HAP-1 (cell line): ENCODE measurements at places on chromosomes 7 and 10.

DNA sequence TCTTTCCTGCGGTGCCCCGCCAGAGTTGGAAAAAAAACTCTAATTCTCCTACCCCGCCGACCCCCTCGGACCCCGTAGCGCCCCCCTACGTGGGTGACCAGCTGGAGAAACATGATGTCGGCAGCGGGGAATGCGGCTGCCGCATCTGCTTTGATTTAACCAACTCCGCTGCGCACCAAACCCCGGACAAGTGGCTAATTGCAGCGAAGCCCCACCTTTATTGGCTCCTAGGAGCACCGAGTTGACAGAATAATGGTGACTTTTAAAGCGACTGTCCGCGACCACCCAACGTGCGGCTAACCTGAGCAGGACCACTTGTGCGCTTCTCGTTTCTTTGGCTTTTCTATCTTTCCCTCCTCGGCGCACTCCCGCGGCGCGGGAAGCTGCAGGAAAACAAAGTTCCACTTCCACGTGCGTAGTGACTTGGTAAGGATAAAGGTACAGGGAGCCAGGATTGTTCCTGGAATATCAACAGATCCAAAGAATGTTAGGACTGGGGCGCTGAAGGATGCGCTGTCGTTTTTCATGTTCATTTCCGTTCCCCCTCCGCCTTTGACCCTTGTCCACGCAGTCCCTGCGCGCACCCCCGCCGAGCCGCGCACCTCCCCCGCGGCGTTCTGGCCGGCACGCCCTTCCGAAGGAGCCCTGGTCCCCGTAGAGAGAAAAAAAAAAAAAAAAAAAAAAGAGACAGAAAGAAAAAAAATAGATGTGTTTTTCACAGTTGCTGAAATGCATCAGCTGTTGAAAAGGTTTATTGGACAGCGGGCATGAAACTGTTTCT is 1.4 kb downstream of the WNT16 start:
- peak; percentile 24 for DNase-seq

- no peak for DNase-seq
Observed at GRCh38 chr7:112201411-112201810, 4.8 kb downstream of the DOCK4 start.

DNA sequence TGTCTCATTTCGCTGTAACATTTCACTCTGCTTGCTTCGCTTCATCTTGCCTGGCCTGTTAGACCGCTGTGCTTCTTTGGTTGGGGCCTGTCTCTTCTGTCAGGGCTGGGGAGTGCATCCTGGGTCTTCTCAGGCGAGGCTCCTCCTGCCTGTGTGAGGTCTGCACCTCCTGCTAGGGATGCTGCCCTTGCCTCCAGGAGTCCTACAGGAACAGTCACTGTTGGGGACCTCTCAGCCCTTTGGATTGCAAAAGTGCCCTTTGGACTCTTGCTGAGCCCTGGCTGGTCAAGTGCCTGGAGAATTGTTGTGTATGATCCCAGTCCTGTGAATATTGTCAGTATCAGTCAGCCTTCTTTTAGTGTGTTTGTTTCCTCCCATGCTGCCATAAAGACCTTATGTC is 84.1 kb downstream of the MDFIC start:
- no peak for DNase-seq

DNA sequence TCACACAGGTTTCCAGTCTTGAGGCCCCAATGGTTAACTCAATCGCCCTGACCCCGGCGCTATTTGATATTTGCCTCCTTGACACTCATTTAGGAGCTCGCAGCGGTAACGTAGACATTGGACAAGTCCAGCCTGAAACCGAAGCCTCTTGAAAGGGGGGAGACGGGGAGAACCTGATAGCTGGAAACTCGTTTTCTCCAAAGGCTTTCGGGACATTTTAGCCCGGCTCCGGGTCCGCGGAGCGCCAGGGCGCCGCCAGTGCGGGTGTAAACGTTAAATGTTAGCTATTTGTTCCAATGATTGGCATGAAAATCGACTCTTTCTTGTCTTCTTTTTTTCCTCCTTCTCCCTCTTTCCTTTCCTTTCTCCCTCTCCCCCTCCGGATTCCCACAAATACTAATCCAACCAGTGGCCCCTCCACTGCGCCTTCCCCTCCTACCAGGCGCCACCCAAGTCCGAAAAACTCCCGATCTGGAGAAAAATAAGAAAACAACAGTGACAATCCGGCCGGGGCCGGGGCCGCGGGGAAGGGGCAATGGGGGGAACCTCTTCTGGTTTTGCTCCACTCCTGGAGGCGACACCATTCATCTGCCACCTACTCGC is 17.2 kb upstream of the GATA3 start:
- DNase-seq = no peak

DNA sequence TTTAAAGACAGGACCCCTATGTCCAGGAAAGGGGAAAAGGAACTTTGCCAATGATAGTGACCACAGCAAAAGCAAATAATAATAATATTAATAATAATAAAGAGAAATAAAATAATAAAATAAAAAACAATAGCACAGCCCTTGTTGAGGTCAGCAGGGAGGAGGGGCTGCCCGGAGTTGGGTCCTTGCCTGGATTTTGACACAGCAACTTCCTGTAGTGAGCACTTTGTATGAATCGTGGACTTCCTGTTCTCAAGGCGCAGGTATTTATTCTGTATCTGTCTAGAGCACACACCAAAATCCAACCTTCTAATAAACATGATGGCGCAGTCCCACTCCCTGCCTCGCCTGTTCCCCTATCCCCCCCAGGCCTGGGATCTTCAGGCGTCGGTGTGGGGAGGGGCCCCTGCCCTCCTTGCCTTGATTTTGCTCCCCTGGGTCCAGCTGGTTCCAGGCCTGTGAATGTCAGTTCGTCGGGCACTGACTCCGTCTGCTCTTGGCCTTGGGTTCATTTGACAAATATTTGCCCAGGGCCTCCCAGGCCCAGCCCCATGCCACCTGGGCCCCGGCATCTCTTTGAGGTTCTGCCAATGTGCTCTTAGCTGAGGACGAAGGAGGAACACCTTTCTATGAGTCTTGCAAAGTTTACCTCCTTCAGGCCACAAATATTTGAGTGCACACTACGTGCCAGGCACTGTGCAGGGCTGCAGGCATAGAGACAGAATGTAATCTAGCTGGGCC is 13.9 kb downstream of the TRIM8 start:
- no peak for DNase-seq

GRCh38 chr7:2283074-2283473 is 31.2 kb downstream of the SNX8 start:
- DNase-seq = no peak

DNA sequence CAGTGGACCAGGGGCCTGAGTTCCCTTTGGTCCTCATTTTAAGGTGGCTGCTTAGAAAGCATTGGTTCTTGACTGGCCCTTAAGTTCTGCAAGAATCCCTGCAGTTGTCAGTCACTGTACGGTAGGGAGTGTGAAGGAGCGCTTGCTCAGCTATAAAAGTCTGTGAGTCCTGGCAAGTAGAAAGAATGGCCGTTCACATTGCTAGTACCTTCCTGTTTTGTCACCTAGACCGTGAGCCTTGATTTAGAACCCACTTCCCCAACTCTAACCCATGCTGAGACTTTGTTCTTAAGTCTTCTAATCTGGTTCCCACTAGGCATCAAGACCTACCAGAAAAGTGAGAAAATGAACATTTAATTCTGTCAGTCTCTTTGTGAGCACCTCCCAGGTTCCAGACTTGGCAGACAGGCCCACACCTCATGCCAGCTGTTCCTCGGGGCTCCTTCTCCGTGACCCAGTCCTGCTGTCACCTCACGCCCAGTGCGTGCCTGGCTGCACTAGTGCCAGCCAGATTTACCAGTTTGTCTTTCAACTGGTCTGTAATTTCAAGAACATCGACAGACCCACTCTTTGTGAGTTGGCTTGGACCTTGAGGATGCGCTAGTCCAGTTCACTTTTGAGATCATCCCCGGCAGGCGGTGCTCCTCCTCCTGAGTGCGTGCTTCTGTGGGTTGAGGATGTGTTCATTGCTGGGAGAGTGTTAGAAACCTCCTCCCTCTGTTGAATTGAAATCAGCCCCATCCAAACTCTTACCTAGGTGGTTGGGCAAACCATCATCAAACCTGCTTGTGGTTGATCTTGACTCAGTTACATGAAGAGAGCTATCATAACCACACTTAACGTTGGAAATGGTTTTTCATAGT is 78.5 kb downstream of the SHH start:
- DNase-seq = no peak

GRCh38 chr7:55533050-55533728 is 39.1 kb downstream of the VOPP1 start:
- no peak for DNase-seq

DNA sequence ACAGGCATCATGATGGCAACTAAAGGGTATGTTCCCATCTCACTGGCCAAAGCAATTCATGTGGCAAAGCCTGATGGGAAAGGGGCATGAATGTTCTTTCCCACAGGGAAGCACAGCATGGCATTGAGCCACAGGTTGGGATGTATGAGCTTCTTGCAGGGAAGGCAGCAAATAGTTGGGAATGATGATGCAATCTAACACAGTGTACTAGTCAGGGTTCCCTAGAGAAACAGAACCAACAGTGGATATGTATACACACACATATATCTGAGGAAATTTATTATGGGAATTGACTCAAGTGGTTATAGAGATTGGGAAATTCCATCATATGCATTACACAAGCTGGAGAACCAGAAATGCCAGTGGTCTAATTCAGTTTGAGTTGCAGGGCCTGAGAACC is 253.6 kb upstream of the NPVF start:
- DNase-seq = no peak

DNA sequence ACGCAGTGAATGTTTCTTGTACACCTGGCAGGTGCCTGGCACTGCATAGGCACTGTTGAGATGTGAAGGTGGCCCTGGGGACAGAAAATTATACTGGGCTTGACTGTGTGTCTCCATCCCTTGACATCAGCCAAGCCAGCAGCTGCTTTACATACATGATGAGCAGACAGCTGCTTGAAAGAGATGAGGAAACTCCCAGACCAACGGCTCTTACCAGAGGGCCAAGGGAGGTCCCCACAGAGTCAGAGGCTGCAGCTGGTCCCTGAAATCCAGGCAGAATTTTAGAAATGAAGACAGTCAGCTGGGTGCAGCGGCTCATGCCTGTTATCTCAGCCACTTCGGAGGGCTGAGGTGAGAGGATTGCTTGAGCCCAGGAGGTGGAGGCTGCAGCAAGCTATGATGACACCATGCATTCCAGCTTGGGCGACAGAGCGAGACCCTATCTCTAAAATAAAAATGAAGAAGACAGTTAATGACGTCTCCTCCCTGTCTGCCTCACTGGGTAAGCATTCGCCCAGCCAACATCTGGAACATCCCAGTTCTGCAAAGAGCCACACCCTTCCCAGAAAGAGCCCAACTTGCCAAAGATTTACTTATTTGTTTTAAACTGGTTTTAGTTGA is 17.6 kb downstream of the LIMK1 start:
- DNase-seq = no peak

DNA sequence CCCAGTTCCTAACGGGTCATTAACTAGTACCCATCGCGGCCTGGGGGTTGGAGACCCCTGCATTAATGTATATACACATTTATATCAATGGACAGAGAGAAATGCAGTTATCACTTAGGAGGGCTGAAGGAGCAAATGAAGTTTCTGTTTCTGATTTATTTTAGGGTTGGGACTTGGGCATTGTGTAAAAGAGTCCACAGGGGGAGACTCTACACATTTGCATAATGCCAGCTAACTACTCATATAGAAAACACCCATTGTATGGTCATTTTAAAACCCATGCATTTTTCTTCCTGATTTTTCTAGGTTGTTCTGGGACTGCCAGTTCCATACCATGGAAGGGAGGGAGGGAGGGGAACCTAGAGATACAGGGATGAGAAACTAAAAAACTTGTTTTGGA is 23.5 kb downstream of the BCCIP start:
- DNase-seq = no peak

DNA sequence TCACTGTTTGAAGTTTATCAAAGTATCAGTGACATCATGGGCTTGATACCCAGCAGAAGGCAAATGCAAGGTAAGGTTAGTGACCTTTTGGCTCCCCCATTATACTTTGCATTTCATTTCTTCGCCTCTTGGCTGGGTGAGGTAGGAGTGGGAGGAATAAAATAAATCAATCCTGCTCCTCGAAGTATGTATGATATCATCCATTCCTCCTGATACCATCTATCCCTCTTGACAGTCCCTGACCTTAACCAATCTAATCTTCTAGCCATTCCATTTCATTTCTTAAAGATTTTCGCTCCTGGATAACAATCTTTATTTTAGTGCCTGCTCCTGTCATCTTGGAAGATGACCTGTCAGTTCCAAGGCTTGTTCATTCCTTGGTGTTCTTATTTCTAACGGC is 1083.3 kb downstream of the NXPH1 start:
- no peak for DNase-seq

GRCh38 chr10:99382176-99382575 is 48.2 kb downstream of the GOT1 start:
- no peak for DNase-seq

GRCh38 chr7:106681815-106682495 is 21.0 kb upstream of the CCDC71L start:
- no peak for DNase-seq

GRCh38 chr7:7696458-7697119 is 21.8 kb downstream of the RPA3 start:
- no peak for DNase-seq

DNA sequence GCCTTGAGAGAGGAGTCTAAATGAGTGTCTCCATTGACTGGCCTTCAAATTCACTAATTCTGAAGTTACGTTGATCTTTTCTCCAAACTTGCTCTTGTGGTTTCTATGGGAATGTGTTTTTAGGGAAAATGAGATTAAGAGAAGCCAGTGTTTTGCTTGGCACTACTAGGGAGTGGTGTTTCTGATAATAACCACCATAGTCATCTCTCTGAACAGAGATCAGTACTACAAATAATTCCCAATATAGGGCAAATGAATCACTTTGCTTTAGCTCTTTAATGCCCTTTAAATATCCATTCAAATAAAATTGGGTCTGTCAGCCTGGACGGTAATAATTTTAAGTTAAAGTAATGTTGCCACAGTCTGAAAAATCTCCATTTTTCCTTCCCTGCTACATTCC is 90.8 kb downstream of the NRF1 start:
- no peak for DNase-seq

- no peak for DNase-seq
Observed at GRCh38 chr10:100129424-100129823, 47.8 kb upstream of the CPN1 start.

DNA sequence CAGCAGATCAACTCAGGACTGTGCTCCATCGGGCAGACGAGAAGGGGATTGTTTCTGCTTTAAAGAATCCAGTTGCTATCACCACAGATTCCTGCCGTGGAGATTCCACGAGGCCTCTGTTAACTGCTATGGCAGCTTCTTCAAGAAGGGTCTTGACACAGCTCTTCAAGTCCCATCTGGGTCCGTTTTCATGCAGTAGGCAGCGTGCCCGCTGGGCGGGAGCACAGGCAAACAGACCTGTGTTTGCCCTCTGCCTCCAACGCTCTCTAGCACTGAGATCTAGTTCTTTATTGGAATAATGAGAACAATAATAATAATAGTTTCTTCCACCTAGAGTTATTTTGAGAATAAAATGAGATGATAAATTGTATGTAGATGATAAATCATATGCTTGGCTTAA is 127.2 kb upstream of the SP8 start:
- DNase-seq = no peak
